Brain (organoid and tissue), 16 donors: ENCODE measurements at places on chromosomes 1 and 21.

GRCh38 chr1:12088607-12089006, 25.5 kb downstream of the TNFRSF8 start:
- no peak for DNase-seq

GRCh38 chr1:59494145-59494833, 197.4 kb downstream of the FGGY start:
- peak; percentile 70 for DNase-seq

DNA sequence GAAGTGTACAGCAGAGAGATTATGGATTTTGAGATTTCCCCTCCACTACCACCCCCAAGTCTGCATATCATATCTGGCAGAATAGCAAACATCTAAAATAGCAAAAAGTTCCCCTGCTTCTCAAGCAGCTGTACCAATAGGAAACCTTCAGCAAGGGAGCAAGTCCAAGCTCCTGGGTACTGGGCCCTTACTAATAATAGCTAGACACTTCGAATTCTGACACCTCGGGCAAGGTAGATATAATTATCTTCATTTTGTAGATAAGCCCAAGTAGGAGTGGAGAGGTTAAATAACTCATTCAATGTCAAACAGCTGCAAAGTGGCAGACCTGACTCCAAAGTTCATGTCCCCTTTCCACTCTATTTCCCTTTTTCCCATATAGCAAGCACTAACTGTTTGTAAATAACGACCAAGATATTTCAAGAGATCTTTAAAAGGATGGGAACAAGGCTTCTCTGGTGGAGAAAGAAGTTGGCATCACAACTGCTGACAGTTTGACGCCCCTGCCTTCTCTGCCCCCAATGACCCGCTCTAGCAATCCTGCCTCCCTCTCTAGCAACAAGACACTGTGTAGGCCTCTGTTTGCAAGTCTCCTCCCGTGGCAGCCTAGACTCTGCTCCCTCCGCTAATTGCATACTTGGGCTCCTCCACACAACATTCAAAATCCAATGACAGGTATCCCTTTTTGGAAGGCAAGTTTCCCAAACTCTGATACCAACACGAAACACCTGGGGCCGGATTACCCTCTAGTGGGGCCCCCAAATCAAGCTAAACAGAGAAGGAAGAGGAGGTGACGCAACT, 18.7 kb upstream of the ADAR start:
- peak; percentile 9 for DNase-seq

DNA sequence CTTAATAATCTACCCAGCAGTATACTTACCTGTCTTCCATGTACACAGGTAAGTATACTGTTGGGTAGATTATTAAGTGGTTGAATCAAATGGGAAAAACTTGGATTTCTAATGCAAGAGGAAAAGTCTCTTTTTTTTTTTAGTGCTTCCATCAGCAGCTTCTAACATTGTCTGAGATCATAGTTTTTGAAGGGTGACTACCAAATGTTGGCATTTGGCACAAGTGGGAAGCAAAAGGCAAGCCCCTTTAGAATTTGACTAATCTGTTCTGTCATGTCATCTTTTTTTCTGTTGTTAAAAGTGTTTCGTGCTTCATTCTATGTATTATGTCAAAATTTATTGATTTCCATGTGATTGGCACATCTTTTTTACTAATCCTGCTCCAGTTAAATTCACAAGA, 547 bp downstream of the FMO1 start:
- no peak for DNase-seq

DNA sequence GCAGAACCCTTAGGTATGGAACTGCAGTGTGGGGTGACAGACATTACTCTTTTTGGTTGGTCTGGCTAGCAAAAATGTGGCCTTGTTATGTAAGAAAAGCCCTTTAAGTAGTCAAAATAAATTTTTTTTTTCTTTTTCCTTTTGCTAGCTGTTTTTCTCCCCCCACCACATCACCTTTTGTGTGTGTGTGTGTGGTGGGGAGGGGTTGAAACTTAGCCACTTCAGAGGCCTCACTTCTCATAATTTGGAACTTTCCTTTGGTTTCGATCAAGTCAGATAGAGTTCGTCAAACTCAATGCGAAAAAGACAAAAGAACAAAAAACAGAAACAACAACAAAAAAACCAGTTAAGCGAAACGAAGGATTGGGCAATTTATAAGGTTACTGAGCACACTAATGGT, 1.9 kb upstream of the PRMT2 start:
- no peak for DNase-seq

GRCh38 chr1:185537596-185537995, 196.6 kb upstream of the HMCN1 start:
- DNase-seq, result no peak

DNA sequence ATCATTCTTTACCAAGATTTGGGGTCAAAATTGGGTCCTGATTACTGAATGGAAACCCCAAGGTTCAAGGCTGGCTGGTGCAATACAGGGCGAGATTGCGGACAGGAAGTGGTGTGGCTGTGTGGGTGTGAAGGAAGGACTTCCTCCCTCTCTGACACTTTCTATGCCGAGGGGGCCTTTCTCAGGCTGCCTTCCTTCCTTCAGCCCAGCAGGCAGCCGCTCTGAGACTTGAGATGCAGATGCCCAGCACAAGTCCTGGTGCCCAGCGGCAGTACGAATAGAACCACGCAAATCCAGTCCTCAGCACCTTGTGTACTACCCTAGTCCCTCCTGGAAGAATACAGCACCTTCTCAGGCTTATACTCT, 16.3 kb downstream of the BATF3 start:
- DNase-seq, result no peak

GRCh38 chr1:160307118-160307791, 22.3 kb upstream of the PEX19 start:
- DNase-seq, result peak; percentile 52

DNA sequence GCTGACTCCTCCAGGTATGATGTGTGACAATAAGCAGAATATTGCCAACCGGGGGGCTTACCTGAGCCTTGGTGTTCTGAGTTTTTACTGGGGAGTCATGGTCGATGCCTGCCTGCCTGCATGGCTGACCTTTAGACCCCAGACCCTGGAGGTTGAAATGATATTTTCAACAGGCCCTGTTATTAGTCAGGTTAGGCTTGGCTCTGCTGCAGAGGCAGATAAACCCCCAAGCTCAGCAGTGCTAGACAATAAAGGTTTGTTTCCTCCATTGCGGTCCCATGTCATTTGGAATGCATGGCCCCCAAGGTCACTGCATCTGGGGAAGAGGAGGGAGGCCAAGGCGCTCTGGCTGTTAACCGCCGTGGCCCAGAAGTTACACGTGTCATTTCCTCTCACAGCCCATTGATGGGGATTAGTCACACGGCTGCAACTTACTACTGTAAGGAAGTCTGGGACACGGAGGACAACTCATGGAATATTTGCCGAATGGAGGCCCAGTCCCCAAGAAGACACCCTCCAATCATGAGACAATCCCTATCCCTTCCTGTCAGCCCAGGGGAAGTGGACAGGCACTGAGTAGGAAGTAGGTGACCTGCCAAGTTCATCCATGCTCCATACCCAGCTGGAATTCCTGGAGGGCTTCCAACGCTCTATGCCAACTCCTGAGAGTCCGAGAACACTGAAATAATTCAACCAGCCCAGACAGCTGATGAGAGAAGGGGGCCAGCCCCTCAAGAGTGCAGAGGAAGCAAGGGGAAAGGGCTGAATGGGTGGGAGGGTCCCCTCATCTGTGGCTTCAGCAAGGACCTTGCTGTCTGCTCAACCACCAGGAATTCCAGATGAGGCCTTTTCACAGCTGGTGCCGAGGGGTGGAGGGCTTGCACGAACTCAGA, 97.3 kb downstream of the TAS1R2 start:
- peak; percentile 45 for DNase-seq

DNA sequence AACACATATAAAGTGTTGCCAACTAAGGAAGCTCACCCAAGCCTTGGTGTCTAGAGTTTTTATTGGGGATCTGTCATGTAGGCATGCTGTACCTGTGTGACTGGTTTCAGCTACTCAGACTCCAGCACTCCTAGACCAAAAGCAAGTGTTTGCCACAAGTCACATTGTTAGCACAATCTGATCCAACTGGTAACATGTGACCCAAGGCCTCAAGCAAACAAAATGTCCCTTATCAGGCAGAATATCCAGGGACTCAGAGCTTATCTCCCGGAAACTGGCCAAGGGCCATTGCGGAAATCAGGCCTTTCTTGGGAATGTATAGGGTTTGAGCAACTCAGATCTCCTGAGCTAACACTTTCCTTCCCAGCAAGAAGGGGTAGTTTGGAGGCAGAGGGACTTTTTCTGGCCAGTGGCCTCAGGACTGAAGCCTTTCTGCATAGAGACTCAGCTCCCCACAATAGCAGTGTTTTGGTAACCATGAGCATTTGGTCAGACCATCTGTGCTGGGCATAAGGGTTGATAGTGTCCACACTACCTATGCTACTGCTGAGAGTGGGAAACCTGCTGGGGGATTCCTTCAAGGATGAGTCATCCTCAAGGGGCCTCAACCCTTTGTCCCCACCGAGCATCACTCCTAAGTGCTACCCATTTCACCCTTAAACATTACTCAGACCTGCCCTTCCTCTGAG, 29.6 kb downstream of the NHLH2 start:
- DNase-seq, result no peak

DNA sequence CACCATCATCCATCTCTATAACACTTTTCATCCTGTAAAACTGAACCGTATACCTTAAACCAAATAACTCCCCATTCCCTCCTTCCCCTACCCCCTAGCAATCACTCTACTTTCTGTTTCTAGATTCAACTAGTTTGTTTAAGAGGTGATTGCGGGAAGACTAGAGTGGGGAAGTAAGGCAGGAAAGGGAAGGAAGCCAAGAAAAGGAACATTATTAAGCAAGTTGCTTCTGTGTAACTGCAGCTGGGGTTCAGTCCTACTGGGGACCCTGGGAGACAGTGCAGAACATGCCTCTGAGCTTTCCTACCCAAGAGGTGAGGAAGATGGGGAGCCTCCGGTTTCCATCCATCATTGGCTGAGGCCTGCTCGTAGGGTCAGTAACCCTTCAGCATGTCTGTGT, 28.9 kb upstream of the H3-3A start:
- no peak for DNase-seq

DNA sequence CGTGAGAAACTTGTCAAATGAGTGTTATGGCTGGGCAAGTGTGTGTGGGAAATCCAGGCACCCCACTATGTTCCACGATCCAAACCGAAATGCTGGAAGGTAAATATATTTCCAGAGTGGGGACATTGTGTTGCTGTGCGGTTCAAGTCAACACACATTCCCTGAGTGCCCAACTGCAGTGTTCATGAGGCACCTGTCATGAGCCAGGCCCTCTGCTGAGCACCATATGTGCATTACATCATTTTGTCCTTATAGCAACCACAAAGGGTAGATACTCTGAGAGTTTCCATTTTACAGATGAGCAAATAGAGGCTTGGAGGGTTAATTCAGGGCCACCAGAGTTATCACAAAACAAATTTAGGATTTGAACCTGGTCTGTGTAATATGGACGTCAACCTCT, 59.9 kb upstream of the SOD1 start:
- no peak for DNase-seq

DNA sequence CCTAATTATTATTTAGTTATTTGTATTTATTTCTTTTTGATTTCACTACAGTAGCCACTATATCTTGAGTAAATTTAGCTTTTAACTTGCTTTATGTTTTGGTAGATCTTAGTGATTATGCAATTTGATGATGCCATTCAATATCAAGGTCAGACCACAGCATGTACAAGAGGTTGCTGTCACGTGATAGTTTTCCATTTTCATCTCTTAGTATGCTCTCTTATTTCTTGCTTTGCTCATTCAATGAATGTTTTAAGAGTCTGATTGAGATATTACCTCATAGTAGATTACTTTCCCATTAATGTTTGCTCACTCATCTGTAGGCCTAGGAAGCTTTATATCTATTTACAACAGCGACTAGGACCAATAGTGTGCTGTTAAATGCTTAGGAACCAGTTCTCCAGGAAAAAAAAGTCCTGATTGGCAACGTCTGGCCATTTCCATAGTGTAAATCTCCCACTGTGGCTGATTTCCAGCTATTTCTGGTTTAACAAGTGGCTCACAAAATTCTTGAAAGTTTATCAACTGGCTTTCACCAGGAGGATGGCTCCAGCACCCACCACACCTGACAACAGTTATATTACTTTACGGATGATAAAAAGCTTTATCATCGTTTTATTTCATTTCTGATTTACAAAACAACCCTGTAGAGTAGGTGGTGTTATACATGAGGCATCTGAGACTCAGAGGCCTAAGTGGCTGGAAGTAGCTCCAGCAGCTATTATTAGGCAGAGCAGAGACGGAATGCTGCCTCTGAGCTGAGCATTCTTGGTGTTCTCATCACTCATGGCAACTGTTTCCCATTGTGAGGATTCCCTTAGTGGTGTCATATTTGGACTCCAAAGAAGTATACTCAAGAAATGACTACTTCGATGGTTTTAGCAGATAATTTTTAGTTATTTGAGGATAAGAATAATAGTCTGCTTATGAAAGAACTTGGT, 235.2 kb downstream of the DISC1 start:
- no peak for DNase-seq

- DNase-seq, result peak; percentile 79
Observed at GRCh38 chr1:119008483-119009311, 20.6 kb upstream of the TBX15 start.

DNA sequence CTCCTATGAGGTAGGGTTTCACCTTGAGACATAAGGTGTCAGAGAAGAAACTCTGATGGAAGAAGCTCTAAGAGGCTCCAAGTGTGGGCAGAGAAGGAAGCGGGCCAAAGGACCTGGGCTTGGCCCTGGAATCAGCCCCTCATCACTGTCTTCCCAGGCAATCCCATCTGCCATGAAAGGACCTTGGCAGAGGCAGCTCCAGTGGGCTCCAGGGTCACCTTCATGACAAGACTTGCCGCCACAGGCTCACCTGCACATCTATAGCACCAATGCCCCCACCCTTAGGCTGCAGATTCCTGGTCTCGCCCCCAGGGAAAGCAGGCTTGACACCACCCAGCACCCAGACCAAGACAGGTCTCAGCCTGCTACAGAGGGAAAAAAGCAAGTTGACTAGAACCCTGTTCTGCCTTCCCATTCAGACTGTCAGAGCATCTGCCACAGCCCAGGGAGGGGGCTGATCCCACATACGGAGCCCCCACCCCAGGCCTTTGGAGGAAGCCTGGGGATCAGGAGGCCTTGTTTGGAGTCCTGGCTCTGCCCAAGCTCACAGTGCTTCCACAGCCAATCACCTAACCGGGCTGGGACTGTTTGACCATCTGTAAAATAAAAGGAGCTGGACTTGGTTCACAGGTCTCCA, 490 bp upstream of the FAM110D start:
- no peak for DNase-seq

- no peak for DNase-seq
Observed at GRCh38 chr1:25668931-25669573, 52.5 kb downstream of the MAN1C1 start.

GRCh38 chr1:203537806-203538464, 44.0 kb downstream of the OPTC start:
- no peak for DNase-seq

- DNase-seq, result no peak
Observed at GRCh38 chr1:245805532-245805931, 650.7 kb downstream of the KIF26B start.

- DNase-seq, result no peak
Observed at GRCh38 chr1:75732703-75733102, 8.2 kb downstream of the ACADM start.

GRCh38 chr1:223301371-223301770, 62.6 kb downstream of the SUSD4 start:
- DNase-seq, result no peak
